ENCODE measurements at places on chromosomes 11 and 22.

- no peak for DNase-seq
These were observed 40.2 kb upstream of the RBFOX2 start for GRCh38 chr22:36068776-36069344.

GRCh38 chr22:30813936-30814335 lies 119.3 kb downstream of the OSBP2 start:
- DNase-seq, result no peak

- DNase-seq, result no peak
These were observed 100.8 kb upstream of the B3GAT1 start for GRCh38 chr11:134512571-134513538.

DNA sequence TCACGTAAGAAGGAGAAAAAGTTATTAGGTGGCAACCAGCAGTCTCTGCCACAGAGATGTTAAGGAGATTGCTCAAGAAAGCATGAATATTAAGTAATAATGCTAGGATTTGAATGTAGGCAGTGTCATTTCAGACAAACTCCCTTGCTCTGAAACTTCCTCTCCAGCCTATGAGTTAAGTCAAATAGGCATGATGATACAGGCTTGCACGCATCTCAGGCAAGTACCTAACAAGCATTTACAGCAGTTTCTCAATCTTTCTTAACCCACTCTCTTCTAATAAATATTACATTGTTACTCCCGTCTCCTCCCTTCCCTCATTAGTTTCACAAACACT lies 72.7 kb downstream of the RAB38 start:
- DNase-seq, result no peak

DNA sequence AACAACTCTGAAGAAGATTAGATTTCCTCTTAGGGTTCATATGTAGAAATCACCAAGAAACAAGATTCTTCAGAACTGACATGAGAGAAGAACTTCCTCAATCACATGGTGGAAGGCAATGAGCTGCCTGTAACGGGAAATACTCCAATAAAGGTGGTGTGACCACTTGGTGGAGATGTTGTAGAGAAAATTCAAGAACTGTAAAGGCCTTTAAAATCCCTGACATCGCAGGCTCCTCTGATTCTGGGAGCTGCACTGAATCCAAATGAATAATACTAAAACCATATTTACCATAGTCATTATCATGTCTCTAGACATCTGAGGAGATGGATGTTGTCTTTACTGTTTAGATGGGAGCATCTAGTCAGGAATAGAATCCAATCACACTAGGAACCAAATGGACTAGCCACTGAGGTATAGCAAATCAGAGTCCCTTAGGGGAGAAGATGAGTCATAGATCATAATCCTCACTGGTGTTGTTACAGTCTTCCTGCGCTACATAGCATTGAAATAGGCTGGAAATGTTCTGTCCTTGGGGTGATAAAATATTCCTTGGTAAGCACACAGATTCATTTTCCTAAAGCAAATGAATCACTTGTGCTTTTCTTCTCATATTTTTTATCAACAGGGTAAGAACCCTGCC lies 321.6 kb upstream of the TENM4 start:
- peak; percentile 37 for DNase-seq

- DNase-seq, result no peak
These were observed 31.7 kb downstream of the TPCN2 start for GRCh38 chr11:69080257-69080995.

DNA sequence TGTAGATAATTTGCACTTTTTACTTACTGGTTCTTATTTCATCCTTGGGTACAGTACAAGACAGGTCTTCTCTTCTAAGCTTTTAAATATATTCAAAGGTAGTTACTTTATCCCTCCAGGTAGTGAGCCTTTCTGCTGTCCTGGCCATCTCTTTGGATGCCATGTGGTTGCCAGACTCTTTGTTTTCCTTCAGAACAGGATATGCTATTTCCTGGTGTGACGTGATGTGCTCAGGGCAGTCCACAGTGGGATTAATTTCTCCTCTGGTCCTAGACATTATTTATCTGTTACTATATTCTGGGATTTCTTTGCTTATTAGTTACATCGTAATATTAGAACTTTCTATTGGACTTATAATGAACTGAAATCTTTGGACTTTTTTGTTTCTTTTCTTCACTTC lies 63.7 kb downstream of the PPP6R3 start:
- no peak for DNase-seq

GRCh38 chr22:45262931-45263462 lies 21.8 kb upstream of the UPK3A start:
- DNase-seq, result no peak

GRCh38 chr22:43428005-43428485 lies 16.2 kb downstream of the MPPED1 start:
- no peak for DNase-seq

- DNase-seq, result no peak
These were observed 90.4 kb downstream of the CWC15 start for GRCh38 chr11:94882931-94883330.

DNA sequence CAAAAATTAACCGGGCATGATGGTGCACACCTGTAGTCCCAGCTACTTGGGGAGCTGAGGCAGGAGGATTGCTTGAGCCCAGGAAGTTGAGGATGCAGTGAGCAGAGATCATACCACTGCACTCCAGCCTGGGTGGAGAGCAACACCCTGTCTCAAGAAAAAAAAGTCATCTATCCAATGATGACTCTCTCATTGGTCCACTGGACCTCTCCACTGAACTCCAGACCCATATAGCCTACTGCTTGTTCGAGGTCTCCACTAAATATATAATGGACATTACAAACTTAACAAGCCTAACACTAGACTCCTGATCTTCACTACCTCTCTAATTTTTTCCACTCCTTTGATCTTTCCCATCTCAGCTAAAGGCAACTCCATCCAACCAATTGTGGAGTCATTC lies 33.5 kb upstream of the MTCH2 start:
- no peak for DNase-seq

DNA sequence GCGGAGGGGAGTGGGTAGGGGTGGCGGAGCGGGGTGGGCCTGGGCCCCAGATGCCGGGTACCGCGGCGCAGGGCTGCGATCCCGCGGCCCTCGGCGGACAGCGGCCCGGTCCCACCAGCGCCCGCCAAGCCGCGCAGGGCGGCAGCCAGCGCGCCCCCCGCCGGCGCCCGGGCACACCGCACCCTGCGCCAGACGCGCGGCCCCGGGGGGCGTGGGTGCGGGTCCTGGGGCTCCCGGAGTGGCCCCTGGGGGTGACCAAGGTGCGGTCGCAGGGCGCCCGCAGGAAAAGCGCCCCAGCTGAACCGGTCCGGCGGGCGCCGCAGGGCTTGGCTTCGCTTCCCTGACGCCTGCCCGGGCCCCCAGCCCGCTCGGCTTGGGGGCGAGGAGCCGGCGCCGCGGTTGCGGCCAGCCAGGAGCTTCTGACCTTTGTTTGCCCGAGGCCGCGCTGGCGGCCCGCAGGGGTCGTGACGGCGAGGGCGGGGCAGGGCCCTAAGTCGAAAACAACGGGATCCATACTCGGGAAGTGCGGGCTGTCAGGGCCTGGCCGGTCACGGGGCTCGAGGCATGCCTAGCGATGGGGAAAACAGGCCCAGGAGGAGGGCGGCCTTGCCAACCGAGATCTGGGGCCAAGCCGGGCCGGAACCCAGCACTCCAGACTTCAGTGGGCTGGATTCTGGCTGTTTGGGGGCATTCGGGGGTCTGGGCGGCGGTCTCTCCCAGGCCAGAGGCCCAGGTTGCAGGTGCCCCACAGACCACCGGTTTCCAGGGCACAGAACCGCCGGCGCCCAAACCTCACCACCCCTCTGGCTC lies 581 bp upstream of the AP5B1 start:
- no peak for DNase-seq

GRCh38 chr11:20022363-20023081 lies 137.8 kb downstream of the DBX1 start:
- peak; percentile 62 for DNase-seq

GRCh38 chr22:27836181-27836580 lies 34.6 kb upstream of the MN1 start:
- DNase-seq, result no peak

- DNase-seq, result no peak
These were observed 26.9 kb upstream of the CSTF3 start for GRCh38 chr11:33187998-33188722.

GRCh38 chr22:24500277-24500820 lies 5.2 kb downstream of the UPB1 start:
- no peak for DNase-seq

DNA sequence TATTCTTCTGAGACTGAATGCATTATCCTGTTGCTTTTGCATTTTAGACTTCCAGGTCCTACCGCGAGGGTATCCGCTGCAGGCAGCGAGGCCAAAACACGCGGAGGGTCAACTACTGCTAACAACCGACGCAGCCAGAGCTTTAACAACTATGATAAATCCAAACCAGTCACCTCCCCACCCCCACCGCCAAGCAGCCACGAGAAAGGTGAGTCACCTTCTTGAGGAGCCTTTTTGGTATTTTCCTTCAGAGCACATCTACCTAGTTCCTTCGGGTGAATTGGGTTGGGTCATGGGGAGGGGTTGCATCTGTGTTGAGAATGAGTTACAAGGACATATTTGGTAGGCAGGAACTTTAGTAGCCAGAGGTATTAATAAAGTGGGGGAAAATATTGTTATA lies 179.8 kb downstream of the NAV2 start:
- DNase-seq, result no peak

DNA sequence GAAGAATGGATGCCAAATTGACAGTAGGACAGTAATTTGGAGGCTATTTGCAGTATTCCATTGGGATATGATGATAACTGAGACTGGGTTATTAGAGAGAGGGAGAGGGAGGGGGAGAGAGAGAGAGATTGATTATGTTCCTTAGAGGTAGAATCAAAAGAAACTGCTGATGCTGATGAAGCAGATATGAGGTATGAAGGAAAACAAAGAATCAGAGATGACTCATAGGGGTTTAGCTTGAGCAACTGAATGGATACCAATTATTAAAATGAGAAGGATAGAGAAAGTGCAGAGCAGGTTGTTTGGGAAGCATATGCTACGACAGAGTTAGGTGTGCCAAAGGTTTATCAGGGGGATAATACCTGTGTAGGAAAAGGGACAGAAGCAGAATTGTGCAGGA lies 12.8 kb upstream of the NUCB2 start:
- DNase-seq, result no peak

DNA sequence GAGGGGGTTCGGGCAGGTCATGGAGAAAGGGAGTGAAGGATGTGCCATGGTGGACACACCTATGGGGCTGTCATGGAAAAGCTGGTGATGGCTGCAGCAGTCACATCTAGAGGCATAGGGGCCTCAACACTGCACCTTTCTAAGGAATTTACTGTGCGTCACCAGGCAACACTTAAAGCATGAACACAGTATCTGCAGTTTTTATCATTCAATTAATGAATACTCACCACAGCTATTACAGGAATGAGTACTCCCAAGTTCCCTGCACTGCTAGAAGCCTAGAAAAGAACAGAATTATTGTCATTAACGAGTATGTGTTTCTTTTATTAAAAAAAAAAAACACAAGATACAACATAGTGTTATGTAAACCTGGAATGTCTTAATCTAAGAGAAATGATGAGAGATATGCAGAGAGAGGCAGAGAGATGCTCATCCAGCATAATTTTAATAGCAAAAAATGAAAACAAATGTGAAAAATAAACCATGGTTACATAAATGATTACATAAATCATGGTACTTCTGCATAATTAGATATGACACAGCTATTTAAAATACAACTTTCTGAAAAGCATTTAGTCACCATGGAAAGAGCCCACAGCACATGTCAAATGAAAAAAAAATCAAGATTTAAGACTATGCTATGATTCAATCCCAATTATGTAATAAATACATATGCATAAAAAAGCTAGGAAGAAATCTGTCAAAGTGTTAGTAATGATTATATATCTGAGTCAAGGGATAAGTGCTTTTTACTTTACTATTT lies 19.2 kb downstream of the SERPIND1 start:
- no peak for DNase-seq

- no peak for DNase-seq
These were observed 21.3 kb upstream of the GRAMD4 start for GRCh38 chr22:46598737-46599424.

GRCh38 chr11:57399221-57399620 lies 8.8 kb upstream of the PRG2 start:
- no peak for DNase-seq

DNA sequence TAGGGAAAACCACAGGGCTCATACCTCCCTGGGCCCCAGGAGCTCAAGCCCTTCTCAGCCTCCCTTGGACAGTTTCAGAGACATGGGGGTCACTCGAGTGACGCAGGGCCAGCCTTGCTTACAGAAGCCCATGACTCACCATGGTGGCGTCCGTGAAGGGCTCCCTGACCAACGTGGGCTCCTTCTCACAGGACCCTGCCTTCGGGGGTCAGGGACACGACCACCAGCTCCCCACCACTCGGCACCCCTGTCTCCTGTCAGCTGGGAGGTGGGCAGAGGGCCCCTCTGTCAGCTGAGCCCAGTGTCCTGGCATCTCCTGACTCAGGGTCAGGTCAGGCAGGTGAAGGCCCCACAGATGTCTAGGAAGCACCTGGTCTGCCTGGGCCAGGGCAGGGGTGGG lies 126.3 kb upstream of the ANO1 start:
- DNase-seq, result no peak

DNA sequence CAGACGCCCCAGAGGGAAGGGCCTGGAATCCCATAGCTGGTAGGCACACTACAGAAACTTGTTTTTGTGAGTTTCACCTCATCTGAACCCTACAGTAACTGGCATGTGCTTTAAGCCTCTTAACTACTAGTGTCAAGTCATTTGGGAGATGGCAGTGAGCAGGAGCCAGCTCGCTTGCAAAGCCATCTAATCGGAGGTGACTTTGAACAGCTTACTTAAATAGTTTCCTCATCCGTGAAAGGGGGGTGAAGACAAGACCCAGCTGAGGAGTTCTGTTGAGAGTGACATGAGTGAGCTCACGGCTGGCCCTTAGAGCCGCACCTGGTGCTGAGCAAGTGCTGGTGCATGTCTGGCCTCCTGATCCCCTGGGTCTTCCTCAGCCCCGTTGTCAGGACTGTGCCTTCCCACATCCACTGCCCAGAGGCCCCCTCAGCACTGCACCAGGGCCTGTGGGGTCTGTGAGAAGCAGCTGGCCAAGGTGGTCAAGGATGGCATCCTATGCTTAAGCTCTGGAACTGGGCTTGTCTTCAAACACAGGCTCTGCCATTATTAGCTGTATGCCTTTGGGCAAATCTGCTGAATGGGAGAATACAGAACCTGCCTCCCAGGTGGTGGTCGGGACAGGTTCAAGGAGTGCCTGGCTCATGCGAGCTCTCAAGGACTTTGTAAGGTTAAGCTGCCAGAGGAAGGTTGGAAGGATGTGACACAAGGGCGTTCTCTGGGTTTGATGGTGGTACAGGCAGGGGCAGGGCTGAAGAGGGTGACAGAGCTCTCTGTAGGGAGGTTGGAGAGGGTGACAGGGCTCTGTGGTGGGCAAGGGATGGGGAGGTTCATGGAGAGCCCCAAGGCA lies 27.3 kb downstream of the INCENP start:
- no peak for DNase-seq

DNA sequence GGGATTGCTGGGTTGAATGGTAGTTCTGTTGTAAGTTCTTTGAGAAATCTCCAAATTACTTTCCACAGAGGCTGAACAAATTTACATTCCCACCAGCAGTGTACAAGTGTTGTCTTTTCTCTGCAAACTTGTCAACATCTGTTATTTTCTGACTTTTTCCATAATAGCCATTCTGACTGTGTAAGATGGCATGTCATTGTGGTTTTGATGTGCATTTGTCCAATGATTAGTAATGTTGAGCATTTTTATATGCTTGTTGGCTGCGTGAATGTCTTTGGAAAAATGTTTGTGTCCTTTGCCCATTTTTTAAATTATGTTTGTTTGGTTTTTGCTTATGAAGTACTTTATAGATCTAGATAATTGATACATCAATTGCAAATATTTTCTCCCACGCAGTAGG lies 1025.0 kb downstream of the JRKL start:
- DNase-seq, result no peak

- DNase-seq, result no peak
These were observed 2.3 kb upstream of the PEX16 start for GRCh38 chr11:45919806-45920530.
